ENCODE measurements at places on chromosomes 7 and 10. TPM values are rescaled to one million over a fixed set of nuclear protein-coding genes. Genes with fewer than 3 reads are reported as not detected.

DKK1 gene
- not detected for total RNA-seq

TAS2R4 gene
- 0.27 TPM for total RNA-seq

- no peak for DNase-seq
Measured at GRCh38 chr7:108124820-108125219, 5.3 kb downstream of the LAMB4 start.

HOXA11 gene
- 0.10 TPM for total RNA-seq

HOXA13 gene
- not detected for total RNA-seq

DNA sequence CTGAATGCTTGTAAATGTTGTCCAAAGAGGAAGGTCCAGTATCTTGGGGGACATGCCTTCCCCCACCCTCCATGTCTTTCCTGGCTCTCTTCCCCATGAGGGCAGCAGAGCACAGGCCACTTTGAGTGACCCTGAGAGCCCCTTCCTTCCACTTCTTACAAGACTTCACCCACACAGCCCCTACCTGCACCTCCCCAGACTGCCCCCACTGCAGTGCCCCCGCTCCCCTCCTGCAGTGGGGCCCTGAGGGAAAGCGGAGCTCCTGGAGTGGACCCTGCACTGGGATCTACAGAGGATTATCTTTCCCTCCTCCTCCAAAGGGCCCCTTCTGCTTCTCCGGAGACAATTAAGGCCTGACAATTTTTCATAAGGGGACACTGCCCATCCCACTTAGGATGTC, 326.8 kb downstream of the TCERG1L start:
- DNase-seq: no peak

- no peak for DNase-seq
Measured at GRCh38 chr10:129690248-129691070, 223.4 kb downstream of the MGMT start.

C10orf105 gene
- total RNA-seq: 0.24 TPM

All from activated naive CD8-positive, alpha-beta T cell treated with anti-CD3 and anti-CD28 coated beads for 36 hours (primary cell).